ENCODE measurements at places on chromosomes 1 and 21.

GRCh38 chr1:209406168-209406567 is 177.3 kb upstream of the CAMK1G start:
- DNase-seq: no peak

DNA sequence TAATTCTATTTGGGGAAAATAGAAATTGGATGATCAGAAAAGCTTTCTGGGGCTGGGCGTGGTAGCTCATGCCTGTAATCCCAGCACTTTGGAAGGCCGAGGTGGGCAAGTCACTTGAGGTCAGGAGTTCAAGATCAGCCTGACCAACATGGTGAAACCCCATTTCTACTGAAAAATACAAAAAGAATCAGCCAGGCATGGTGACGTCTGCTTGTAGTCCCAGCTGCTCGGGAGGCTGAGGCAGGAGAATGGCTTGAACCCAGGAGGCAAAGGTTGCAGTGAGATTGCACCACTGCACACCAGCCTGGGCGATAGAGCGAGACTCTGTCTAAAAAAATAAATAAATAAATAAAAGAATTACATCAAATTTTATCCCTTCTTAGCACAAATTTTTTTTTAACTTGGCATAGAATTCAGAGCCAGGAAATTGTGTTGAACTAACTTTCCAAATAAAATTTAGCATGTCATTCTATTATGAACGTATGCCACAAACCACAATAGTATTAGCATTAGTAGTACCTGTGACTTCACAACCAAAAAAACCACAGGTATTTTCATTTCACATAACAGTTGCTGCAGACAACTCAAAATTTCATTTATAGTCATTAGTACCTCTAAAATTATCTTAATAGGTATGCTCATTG is 4.5 kb upstream of the ANKRD13C start:
- no peak for DNase-seq

DNA sequence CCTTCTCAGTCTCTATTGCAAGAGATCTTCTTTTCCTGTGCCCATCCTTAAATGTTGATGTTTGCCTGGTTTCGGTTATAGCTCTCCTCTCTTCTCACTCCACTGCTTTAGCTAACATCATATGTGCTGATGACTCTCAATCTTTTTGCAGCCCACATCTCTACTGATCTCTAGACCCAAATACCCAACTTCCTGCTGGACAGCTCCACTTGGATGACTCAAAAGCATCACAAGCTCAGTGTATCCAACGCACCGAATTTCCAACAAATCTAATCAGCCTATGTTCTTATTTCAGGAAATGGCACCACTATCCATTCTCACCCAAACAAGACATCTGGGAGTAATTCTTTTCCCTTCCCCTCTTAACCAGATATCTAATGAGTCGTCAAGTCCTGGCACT is 79.1 kb upstream of the ARTN start:
- DNase-seq: no peak

DNA sequence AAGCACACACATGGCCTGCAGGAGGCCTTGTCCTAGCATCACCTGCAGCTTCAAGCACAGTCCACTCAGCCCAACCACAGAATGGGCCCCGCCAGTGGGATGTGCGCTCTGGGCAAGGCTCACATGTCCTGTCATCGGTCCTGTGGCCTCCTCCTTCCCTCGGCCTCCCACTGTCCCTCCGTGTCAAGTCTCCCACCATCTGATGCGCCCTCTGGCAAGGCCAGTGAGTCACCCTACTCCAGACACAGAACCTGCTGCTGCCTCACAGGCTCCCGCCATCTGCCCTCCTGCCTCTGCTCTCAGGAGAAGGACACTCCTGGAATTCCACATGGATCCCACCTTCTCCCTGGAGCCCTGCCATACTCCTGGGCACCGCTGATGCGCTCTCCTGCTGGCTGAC is 14.2 kb downstream of the KCNAB2 start:
- no peak for DNase-seq

- no peak for DNase-seq
These were observed 23.1 kb downstream of the USP24 start for GRCh38 chr1:55192093-55192492.

DNA sequence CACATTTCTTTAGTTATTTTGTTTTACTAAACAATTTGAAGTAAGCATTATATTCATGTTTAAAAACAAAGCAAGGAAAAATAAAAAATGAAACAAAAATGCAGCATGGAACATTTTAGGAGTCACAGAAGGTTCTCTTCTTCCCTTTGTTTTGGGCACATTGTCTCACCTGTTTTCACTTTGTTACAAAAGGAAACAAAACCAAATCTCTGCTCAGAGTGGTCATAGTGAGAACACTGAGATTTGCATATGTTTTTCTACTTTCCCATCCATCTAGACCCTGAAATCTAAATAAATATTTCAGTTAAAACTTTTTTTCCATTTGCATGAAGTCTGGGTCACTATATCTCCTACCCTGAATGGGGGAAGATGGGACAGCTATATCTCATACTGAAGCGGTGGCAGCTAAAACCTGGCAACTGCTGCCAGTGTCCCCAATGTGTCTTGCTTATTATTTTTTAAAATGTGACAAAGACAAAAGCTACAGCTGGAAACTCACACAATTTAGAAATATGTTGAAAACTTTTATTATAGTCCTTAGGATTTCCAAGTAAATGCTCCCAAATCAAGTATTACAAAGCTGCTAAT is 3.5 kb downstream of the EXOC8 start:
- no peak for DNase-seq
